ENCODE measurements at places on chromosomes 1 and 21. TPM values are rescaled to one million over a fixed set of nuclear protein-coding genes. Genes with fewer than 3 reads are reported as not detected.

The HSPB7 gene
- not detected for total RNA-seq

The SYTL1 gene
- 83.5 TPM for total RNA-seq

The KPRP gene
- not detected for total RNA-seq

The CLDN14 gene
- not detected for total RNA-seq

The S100A6 gene
- 557 TPM for total RNA-seq

The CENPF gene
- total RNA-seq, result 173 TPM

All from activated CD4-positive, alpha-beta T cell treated with anti-CD3 and anti-CD28 coated beads, Interleukin-2, amount 10 ng/mL, durations not matched to agents 7 days and 5 days (primary cell).